ENCODE measurements at places on chromosomes 3 and 15.

GRCh38 chr3:100465892-100466777 lies 26.3 kb upstream of the TMEM45A start:
- no peak for DNase-seq

- no peak for DNase-seq
Observed at GRCh38 chr15:44099671-44100070, 95.4 kb downstream of the FRMD5 start.

- DNase-seq = no peak
Observed at GRCh38 chr3:64502284-64502683, 185.5 kb downstream of the ADAMTS9 start.

- no peak for DNase-seq
Observed at GRCh38 chr3:138219255-138219654, 32.2 kb downstream of the ARMC8 start.

- DNase-seq = no peak
Observed at GRCh38 chr3:178915365-178915764, 156.2 kb downstream of the ZMAT3 start.

DNA sequence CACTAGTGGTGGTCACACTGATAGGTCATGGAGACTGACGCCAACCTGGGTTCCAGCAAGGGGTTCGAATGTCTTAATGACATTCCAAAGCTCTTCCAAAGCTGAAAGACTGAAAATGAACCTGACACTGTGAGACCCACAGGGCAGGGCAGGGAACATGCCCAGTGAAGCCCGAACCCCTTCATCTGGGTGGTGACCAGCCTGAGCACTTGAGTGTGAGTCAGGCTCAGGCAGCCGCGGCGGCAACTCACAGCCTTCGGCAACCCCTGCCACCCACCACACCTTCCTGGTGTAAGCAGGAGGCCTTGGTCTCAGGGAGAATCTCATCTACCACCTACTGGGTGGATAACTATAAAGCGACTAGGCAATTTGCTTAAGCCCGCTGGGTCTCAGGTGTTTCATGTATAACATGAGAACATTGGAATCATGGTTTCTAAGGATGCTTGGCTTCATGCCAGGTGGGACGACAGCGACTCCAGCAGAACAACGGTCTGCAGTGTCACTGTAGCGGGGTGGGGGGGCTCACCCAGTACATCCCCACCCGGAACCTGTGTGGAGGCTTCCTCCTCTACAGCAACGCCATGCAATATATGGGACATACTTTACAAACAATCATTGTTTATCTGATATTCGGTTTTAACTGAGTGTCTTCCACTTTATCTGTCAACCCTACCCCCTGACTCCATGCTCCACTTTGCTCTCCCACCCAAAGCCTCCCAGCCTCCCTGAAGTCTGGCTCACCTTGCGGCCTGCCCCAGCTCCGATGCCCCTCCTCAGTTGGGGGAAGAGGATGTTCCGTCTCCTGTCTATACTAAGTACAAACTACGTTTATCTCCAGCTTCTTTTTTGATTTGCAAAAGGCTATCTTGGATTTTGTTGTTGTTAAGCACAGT lies 125.0 kb upstream of the MEF2A start:
- DNase-seq = no peak

DNA sequence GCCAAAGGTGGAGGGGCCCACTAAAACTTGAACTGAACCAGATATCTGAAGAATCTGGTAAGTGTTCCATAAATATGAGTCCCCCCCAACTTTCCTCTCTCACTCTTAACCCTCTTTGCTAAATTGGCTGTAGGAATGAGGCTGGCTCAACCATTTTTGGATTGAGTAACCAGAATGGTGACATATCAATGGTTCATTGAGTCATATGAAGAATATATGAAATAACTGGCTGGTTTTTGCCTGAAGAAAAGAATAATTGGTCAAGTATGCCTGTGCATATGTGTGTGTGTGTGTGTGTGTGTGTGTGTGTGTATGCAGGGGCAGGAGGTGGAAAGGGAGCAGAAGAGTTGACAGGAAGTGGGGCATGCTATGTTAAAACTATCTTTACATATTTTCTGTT lies 472.9 kb upstream of the THBS1 start:
- no peak for DNase-seq

DNA sequence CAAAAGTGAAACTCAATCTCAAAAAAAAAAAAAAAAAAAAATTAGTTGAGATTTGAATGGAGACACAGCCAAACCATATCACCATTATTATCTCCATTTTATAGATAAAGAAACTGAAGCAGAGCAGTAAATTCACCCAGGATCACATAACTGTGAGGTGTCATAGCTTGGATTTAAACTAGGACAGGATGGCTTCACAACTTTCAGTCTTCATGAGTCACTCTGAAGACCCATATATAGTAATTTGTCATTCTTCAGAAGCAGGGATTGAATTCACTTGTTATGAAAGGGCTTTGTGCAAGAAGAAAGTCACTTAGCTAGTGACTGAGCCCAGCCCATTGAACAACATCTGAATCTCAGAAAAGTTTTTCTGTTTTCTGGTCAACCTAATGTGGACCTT lies 60.5 kb upstream of the LRIG1 start:
- no peak for DNase-seq

DNA sequence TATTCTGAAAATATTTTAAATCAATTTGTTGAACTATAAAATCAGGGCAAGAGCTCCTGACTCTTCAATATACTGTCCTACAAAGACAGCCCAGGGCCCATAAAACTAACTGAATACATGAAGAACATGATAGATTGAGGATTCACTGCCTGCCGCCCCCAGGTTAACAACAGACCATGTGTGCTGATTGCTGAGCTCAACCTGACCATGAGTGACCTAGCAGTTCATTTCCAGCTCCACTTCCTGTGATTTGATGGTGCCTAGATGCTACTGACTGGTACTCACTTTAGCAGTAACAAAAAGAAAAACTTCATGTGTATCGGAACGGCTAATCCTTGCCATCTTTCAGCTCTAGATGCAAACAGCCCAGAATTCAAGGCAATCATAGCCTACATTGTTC lies 9.6 kb upstream of the KLF13 start:
- DNase-seq = no peak

DNA sequence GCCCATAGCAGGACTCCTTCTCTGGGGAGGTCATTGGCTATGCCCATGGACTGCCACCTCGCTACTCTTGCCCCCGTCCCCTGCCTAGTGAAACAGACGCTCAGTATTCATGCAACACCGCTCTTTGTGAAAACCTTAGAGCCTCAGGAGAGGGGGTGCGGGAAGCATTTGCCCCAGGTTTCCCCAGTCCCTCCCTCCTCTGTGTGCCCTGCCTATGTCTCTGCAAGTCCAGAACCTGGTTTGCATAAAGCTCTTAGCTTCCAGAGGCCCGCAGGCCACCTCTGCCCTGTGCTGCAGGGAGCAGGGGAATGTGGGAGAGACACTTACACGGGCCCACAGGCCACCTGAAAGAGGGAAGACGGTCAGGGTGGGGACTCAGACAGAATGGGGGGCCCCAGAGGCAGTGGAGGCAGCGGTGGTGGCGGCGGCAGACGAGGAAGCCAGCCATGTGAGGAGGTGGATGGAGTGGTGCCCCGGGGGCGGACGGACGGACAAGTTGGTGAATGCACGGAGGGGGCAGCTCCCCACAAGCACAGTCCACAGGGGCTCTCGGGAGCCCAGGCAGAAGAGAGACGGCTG lies 33.8 kb upstream of the CTSH start:
- DNase-seq = no peak

- no peak for DNase-seq
Observed at GRCh38 chr15:79372428-79372827, 59.7 kb upstream of the MINAR1 start.

- no peak for DNase-seq
Observed at GRCh38 chr3:18758047-18758704, 333.0 kb upstream of the SATB1 start.

- no peak for DNase-seq
Observed at GRCh38 chr3:118809696-118810498, 224.7 kb downstream of the IGSF11 start.

DNA sequence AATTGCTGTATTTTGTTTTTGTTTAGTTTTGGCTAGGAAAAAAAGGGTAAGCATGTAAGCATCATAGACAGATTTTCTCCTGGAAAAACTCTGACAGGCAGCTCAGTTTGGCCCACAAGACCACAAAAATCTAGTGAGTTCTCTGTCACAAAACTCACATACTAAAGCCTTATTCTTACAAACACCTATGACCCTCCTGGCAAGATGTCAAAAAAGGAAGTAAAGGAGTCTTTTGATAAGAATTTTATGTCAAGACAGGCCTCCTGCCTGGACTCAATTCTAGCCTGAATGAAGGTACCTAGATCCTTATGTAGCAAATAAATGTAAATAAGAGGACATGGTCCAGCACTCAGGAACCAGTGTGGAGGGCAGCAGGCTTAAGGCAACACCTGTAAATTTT lies 668.3 kb upstream of the ZNF385D start:
- no peak for DNase-seq

DNA sequence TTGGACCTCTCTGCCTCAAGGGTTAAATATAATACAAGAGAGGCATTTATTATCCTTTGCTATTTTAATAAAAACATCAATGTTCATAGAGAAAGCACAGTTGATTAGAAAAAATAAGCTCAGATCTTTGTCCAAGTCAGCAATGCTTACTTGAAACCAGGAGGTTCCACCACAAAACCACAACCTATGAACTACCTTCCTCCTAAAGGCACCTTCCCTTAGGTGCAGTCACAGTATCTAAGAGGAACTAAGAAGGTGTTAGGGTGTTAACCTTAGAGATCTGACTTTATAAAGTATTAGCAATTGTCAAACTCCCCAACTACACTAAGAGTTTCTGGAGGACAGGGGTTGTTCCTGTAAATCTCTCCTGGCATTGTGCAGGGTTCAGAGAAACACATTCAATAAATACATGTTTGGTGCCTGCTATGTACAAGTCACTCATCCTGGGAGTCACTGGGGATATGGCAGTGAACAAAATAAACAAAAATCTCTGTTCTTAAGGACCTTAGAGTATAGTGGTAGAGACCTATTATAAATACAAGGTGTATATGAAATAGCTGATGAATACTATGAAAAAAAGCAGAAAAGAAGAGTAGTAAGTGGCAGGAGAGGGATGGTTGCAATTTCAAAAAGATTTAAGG lies 208.6 kb downstream of the NFKBIZ start:
- DNase-seq = no peak

DNA sequence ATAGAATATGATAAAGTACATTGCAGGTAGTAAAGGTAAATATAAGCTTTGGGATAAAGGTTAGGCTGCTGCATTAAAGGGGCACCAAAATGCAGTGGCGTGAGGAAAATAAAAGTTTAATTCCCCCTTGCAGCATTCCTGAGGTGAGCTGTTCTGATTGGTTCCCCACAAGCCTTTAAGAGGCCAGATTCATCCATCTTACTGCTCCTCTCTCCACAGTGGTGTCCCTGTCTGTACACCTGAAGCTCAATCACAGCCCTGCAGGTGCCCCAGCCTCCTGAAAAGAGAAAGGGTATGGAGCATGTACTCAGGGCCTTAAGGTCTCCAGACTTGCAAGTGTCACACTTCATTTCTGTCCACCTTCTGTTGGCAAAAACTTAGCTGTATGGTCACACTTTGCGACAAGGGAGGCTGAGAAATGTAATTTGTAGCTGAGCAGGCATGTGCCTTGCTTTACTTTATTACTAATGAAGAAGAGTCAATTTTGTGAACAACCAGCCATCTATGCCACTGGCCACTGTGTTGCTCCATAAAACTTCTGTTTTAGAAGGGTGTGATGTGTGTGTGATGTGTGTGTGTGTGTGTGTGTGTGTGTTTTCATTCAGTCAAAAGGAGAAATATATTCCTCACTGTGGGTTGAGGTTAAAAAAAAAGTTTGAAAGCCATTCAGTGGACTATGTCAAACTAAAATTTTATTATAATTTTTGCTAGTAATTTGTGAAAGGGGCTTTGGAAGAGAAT lies 12.8 kb downstream of the LACTB start:
- DNase-seq = no peak

Data from activated T-cell treated with anti-CD3 and anti-CD28 coated beads, Interleukin-2, amount 50 U/mL, for 24 hours (primary cell).